GM23248 (cell line): ENCODE measurements at places on chromosomes 6 and 20.

GRCh38 chr6:7138921-7139358 is 31.2 kb downstream of the RREB1 start:
- H3K4me3 ChIP-seq: no peak overlapping the region
- no peaks in the 10 kb centered on the region for H3K36me3 ChIP-seq
- no peak for DNase-seq
- H3K4me1 ChIP-seq: peaks cover 26% of the 10 kb centered on the region

GRCh38 chr6:109896341-109896740 is 81.8 kb upstream of the GPR6 start:
- H3K4me3 ChIP-seq: no peak overlapping the region
- no peaks in the 10 kb centered on the region for H3K36me3 ChIP-seq
- no peaks in the 10 kb centered on the region for H3K4me1 ChIP-seq
- peak; percentile 12 for DNase-seq

DNA sequence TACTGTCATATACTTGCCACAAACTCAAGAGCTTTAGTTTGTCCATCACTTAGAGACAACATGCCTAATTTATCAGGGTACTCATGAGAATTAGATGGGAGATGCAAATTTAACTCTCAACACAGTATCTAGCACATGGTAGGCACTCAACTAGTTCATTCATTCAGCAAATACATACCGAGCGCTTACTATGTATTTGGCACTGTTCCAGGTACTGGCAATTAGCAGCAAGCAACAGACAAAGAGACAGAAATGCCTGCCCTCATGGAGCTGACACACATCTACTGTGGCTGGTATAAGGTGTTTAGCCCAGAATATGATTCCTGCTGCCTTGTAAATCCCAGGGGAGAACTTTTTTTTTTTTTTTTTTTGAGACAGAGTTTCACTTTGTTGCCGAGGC is 4.8 kb downstream of the MICAL1 start:
- H3K4me3 ChIP-seq: no peak overlapping the region
- no peak overlapping the region for H3K27ac ChIP-seq

DNA sequence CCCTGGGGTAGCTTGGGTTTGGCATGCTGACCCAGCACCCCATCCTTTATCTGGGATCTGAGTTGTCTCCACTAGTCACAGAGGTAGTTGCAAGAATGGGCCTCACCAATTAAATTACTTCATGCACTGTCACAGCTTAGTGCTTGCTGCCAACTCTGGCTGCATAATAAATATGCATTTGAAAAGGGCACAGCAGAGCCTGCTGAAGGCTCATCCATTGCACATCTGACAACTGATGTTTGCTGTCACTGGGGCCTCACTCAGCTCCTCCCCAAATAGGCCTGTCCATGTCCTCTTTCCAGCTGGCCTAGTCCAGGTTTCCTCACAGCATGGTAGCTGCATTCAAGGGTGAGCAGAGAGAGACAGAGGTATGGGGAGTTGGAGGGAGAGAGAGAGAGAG is 13.3 kb upstream of the NXT1 start:
- H3K36me3 ChIP-seq: no peaks in the 10 kb centered on the region
- no peaks in the 10 kb centered on the region for H3K4me1 ChIP-seq
- no peak for DNase-seq

- H3K27me3 ChIP-seq: 0 out of 2 replicates have a peak, but pooled peaks cover 7% of the 10 kb centered on the region
- DNase-seq: peak; percentile 79
- H3K27ac ChIP-seq: no peak overlapping the region
- no peaks in the 10 kb centered on the region for H3K36me3 ChIP-seq
- H3K4me3 ChIP-seq: peak overlapping the region; percentile 67
These were observed 15.0 kb upstream of the TFAP2A start for GRCh38 chr6:10429638-10430427.

DNA sequence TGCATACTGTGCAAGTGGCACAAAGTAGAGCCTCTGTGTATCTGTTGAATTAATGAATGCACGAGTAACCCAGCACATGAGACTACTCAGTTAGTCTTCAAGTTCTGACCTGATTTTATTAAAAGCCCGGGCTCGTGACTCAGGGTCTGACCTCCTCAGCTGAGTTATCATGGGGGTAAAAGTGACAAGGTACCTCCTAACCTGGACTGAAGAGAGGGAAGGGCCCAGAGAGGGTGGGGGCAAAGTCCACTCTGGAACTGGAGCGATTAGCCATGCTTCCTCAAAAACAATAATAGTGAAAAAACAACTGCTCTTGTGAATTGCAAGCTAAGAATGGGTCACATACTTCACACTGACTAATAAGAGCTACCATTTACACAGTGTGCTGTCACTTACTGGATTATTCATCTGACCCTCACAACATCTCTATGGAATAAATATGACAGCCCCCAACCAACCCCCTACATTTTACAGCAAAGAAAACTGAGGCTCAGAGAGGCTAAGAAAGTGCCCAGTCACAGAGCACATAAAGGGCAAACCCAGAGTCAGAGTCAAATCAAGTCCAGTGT is 26.7 kb downstream of the TRERF1 start:
- no peak for DNase-seq
- H3K27ac ChIP-seq: no peak overlapping the region
- no peak overlapping the region for H3K4me3 ChIP-seq
- no peaks in the 10 kb centered on the region for H3K27me3 ChIP-seq
- H3K4me1 ChIP-seq: peaks cover 18% of the 10 kb centered on the region

DNA sequence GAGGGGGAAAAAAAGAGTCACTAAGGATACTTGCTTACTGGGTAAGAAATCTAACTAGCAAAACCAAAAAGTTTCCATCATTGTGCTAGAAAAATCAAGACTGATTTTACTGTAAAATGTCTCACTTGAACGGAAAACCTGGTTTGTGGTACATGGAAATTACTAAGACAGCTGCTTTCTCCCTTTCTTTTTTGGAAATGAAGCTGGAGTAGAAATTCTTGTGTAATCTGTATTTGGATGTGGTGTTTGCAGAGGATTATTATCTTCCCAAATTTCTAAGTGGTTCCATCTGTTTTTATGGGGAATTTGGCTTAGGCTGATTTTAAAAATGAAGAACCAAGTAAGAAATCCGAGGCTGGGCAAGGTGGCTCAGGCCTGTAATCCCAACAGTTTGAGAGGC is 20.4 kb downstream of the EPB41L2 start:
- no peaks in the 10 kb centered on the region for H3K36me3 ChIP-seq
- DNase-seq: peak; percentile 48
- H3K4me3 ChIP-seq: no peak overlapping the region
- H3K27me3 ChIP-seq: no peaks in the 10 kb centered on the region
- peaks cover 43% of the 10 kb centered on the region for H3K4me1 ChIP-seq
- H3K27ac ChIP-seq: peak overlapping the region; percentile 12

GRCh38 chr20:62595491-62595890 is 46.8 kb upstream of the SLCO4A1 start:
- H3K27ac ChIP-seq: no peak overlapping the region
- H3K4me1 ChIP-seq: no peaks in the 10 kb centered on the region
- DNase-seq: peak; percentile 90
- H3K27me3 ChIP-seq: peaks cover 16% of the 10 kb centered on the region; the same call in 1 of the 2 replicates

GRCh38 chr6:137892271-137892708 is 25.2 kb downstream of the TNFAIP3 start:
- peak; percentile 92 for DNase-seq
- H3K27ac ChIP-seq: peak overlapping the region; percentile 77
- no peak overlapping the region for H3K4me3 ChIP-seq
- H3K4me1 ChIP-seq: peaks cover 48% of the 10 kb centered on the region
- no peaks in the 10 kb centered on the region for H3K27me3 ChIP-seq
- H3K36me3 ChIP-seq: no peaks in the 10 kb centered on the region

DNA sequence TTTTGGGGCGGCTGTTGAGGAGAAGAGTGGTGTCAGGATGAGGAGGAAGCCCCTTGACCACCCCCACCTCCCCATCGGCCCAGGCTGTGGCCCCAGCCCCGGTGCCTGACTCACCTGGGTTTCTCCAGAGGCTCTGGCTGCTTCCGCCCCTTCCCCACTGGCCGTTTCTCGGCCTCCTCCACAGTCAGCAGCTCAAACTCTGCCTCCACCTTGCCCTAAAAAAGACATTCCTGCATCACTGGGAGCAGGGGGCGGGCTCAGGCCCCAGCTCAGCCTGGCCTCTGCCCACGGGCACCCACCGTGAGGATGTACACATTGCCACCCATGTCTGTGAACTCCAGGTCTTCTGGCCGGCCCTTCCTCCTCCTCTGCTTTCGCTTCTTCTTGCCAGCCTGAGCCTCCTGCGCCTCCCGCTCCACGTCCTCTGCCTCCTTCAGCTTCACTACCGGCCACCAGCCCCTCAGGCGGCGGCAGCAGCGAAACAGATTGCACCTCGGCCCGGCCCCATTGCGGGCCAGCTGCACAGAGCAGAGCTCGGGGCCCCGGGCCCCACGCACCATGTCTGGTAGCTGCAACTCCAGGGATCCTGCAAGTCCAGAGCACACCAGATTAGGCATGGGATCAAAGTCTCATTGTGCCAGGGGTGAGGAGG is 17.3 kb downstream of the ERGIC3 start:
- no peaks in the 10 kb centered on the region for H3K27me3 ChIP-seq
- H3K27ac ChIP-seq: no peak overlapping the region
- peaks cover 4% of the 10 kb centered on the region; the same call in 1 of the 2 replicates for H3K4me1 ChIP-seq
- no peaks in the 10 kb centered on the region for H3K36me3 ChIP-seq
- H3K4me3 ChIP-seq: no peak overlapping the region

DNA sequence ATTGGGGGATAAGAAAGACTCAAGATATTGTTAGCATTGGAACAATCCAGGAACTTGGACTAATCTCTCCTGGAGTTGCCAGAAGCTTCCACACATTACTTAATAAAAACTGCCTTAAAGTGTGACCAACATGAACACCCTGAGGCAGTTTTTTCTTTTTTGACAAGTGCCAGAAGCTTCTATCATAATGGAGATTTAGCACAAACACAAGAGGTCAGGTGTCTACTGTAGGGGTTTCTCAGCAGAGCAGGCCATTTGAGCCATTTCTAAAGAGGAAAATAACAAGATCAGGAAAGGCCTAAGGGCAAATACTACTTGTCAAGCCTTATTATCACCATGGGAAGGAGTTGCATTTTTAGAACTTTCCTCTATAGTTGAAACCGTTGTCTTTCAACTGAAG is 361.5 kb downstream of the EPM2A start:
- no peak overlapping the region for H3K4me3 ChIP-seq
- H3K27ac ChIP-seq: no peak overlapping the region
- no peaks in the 10 kb centered on the region for H3K27me3 ChIP-seq
- no peak for DNase-seq

DNA sequence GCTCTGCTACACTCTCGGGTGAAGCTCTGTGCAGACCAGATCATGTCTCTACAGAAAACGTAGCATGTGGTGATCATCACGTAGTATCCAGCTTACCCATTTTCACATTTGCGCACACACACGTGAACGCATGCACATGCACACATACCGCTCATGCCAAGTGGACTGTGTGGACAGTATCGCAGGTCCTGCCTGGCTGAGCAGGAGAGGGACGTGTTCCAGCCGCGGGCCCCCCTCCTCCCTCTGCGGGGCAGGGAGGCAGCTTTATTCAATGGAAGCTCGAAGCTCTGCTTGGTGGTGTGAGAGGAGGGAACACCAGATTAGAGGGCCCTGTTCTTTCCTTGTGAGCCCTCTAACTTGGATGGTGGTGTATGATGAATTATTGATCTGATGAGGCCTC is 51.1 kb downstream of the CDH26 start:
- H3K27ac ChIP-seq: no peak overlapping the region
- H3K4me3 ChIP-seq: no peak overlapping the region
- no peaks in the 10 kb centered on the region; the same call in 1 of the 2 replicates for H3K27me3 ChIP-seq
- no peaks in the 10 kb centered on the region for H3K4me1 ChIP-seq
- no peak for DNase-seq

GRCh38 chr20:15099130-15099529 is 761.7 kb upstream of the FLRT3 start:
- no peaks in the 10 kb centered on the region for H3K36me3 ChIP-seq
- no peaks in the 10 kb centered on the region for H3K27me3 ChIP-seq
- no peak for DNase-seq
- peaks cover 9% of the 10 kb centered on the region for H3K4me1 ChIP-seq

- H3K4me3 ChIP-seq: no peak overlapping the region
- no peaks in the 10 kb centered on the region for H3K4me1 ChIP-seq
- DNase-seq: no peak
- no peaks in the 10 kb centered on the region for H3K36me3 ChIP-seq
- no peaks in the 10 kb centered on the region for H3K27me3 ChIP-seq
These were observed 280.4 kb downstream of the FOXC1 start for GRCh38 chr6:1890071-1890470.

GRCh38 chr6:51929934-51930574 is 157.4 kb downstream of the PKHD1 start:
- no peaks in the 10 kb centered on the region for H3K4me1 ChIP-seq
- no peaks in the 10 kb centered on the region for H3K36me3 ChIP-seq
- H3K27me3 ChIP-seq: no peaks in the 10 kb centered on the region
- H3K4me3 ChIP-seq: no peak overlapping the region
- DNase-seq: no peak
- H3K27ac ChIP-seq: no peak overlapping the region

- no peak for DNase-seq
- no peaks in the 10 kb centered on the region for H3K27me3 ChIP-seq
- H3K4me1 ChIP-seq: peaks cover 31% of the 10 kb centered on the region
- no peaks in the 10 kb centered on the region for H3K36me3 ChIP-seq
- no peak overlapping the region for H3K4me3 ChIP-seq
These were observed 109.0 kb downstream of the BANF2 start for GRCh38 chr20:17808782-17809181.

GRCh38 chr6:79672631-79673111 is 41.5 kb downstream of the SH3BGRL2 start:
- DNase-seq: peak; percentile 33
- H3K4me3 ChIP-seq: no peak overlapping the region
- no peaks in the 10 kb centered on the region for H3K36me3 ChIP-seq
- no peaks in the 10 kb centered on the region for H3K27me3 ChIP-seq
- H3K27ac ChIP-seq: no peak overlapping the region

DNA sequence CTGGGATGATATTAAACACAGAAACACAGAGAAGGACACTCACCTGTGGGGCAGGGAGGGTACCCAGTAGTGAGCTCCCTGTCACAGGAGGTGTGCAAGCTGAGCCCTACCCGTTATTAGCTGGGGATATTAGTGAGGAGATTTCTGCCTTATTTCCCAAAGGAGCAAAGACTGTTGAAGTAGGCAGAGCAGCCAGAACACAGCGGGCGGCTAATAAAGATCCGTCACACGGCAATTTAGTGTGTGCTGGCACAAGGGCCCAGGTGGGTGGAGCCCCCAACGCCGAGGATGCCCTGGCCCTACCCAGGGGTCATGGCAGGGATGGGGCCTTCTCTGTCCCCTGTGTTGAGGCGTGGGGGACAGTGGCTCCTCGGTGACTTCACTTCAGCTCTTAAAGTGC is 8.3 kb downstream of the VSTM2L start:
- peaks cover 23% of the 10 kb centered on the region for H3K4me1 ChIP-seq
- no peak for DNase-seq
- H3K4me3 ChIP-seq: no peak overlapping the region
- H3K27ac ChIP-seq: no peak overlapping the region
- H3K27me3 ChIP-seq: peaks cover 12% of the 10 kb centered on the region

GRCh38 chr6:97322226-97322625 is 39.2 kb upstream of the MMS22L start:
- peaks cover 20% of the 10 kb centered on the region for H3K4me1 ChIP-seq
- no peaks in the 10 kb centered on the region for H3K36me3 ChIP-seq
- H3K27me3 ChIP-seq: no peaks in the 10 kb centered on the region

- H3K27ac ChIP-seq: no peak overlapping the region
- no peaks in the 10 kb centered on the region for H3K4me1 ChIP-seq
- H3K4me3 ChIP-seq: no peak overlapping the region
- H3K27me3 ChIP-seq: peaks cover 15% of the 10 kb centered on the region
- no peaks in the 10 kb centered on the region for H3K36me3 ChIP-seq
- no peak for DNase-seq
These were observed 140.2 kb upstream of the RPS6KA2 start for GRCh38 chr6:166767230-166767629.
